ENCODE measurements at places on chromosomes 2 and 18. TPM values are rescaled to one million over a fixed set of nuclear protein-coding genes. Genes with fewer than 3 reads are reported as not detected.

SOWAHC gene
- total RNA-seq, result 16.3 TPM

IRS1 gene
- total RNA-seq, result 99.9 TPM

GPR55 gene
- not detected for total RNA-seq

MTCL1 gene
- 15.1 TPM for total RNA-seq

RAD51AP2 gene
- not detected for total RNA-seq

RPRM gene
- total RNA-seq, result not detected

ST8SIA5 gene
- 0.24 TPM for total RNA-seq

DYSF gene
- 4.3 TPM for total RNA-seq

NCKAP5 gene
- total RNA-seq, result 2.2 TPM

DCDC2C gene
- total RNA-seq, result not detected

ALPI gene
- not detected for total RNA-seq

CRYGC gene
- total RNA-seq, result not detected

DDX18 gene
- 40.7 TPM for total RNA-seq

TTR gene
- total RNA-seq, result not detected

FIGN gene
- total RNA-seq, result 1.0 TPM

FBXO41 gene
- 2.5 TPM for total RNA-seq

IL36RN gene
- total RNA-seq, result not detected

HTR2B gene
- total RNA-seq, result not detected

ASAP2 gene
- 7.2 TPM for total RNA-seq

FAM124B gene
- 0.26 TPM for total RNA-seq

VWA3B gene
- total RNA-seq, result not detected

Data from epithelial cell of alveolus of lung (primary cell).